ENCODE measurements at places on chromosomes 2 and 18.
A peak's percentile ranks its signal among the peaks of the same experiment; 100 is the strongest.

- DNase-seq = no peak
Measured at GRCh38 chr2:158999458-158999857, 31.0 kb downstream of the TANC1 start.

GRCh38 chr2:147204102-147204501 is 640.7 kb upstream of the ACVR2A start:
- DNase-seq = no peak

DNA sequence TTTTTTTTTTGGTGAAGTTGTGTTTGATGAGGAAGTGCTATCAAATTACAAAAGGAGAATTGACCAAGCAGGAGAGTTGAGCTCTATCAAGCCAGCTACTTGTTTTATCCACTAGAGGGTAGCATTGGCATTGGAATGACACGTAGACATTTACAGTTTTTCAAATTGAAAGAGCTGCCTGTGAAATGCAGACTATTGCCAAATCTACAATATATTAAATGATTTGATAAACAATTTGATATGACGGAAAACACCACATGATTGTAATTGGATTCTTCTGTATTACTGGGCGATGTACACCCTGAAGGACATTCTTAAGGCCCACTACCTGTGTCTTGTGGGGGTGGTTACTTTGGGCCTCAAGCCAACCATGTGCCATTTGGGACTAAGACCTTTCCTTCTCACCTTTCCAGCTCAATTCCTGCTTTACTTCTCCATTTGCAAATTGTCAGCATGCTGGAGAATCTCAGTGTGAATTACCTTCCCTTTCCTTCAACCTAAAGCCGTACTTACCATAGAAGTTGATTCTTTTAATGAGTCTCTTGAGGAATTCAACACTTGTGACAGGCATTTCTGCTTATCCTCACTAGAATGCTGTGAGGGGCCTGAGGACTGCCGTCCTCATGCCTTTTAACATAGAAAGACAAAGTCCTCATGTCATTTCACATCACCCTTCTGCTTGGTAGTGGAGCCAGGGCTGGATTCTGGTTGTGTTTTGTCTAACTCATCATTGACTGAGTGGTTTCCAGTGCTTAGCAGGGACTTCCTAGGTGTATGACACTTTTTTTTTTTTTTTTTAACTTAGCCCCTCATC is 134.8 kb upstream of the THUMPD2 start:
- DNase-seq = no peak

DNA sequence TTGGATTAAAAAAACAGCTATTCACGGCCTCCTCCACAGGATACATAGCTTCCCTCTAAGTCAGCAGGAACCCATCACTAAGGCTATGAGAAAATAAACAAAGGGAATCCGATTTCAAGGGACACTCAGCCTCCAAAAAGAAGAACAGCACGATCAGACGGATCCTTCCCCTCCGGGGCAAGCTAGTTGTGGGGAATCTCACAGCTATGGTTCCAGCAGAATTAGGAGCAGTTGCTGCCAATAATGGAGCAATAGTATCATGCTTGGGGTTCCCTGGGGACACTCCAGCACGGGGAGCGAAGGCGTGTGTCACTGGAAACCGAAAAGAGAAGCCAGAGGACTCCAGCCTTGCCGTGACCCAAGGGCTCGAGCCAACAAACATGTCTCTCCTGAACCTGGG is 163.1 kb downstream of the TTC32 start:
- no peak for DNase-seq

- no peak for DNase-seq
Measured at GRCh38 chr2:44952143-44952805, 10.8 kb downstream of the SIX3 start.

DNA sequence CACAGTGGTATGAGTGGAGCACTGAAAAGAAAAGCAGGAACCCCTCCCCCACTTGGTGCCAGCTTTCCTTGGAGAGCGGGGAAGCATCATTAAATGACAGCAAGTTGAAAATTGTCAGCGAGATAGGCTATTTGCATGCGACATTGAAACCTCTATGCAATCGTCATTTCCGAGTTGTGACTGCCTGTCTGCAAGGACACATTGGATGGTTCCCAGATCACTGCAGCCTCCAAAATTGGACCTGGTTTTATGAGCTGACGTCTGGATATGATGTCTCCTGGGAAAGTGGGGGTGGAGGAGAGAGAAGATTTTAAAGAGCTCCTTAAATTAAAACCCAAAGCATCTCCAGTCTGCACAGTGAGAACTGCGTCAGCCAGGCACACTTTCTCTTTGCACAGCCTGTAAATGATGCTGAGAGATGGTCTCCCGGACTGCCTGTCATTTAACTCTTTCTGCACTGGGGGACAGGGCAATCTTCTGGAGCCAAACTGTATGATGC is 57.8 kb upstream of the KIF5C start:
- DNase-seq = no peak

DNA sequence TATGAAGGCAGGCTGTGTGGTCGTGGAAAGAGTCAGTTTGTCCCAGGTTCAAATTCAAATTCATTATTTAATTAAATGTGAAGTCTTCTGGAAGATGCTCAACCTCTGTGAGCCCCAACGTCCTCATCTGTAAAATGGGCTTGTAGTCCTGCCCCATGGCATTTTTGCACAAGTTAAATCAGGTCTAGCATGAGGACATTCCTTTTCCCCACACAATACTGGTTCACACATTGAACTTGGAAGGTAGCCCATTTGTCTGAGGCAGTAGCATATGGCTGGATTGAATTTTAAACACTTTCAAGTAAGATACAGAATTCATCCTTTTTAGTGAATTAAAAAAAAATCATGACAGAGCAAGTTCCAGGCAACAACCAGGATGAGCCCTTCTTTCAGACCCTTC is 665.4 kb upstream of the HS6ST1 start:
- no peak for DNase-seq

DNA sequence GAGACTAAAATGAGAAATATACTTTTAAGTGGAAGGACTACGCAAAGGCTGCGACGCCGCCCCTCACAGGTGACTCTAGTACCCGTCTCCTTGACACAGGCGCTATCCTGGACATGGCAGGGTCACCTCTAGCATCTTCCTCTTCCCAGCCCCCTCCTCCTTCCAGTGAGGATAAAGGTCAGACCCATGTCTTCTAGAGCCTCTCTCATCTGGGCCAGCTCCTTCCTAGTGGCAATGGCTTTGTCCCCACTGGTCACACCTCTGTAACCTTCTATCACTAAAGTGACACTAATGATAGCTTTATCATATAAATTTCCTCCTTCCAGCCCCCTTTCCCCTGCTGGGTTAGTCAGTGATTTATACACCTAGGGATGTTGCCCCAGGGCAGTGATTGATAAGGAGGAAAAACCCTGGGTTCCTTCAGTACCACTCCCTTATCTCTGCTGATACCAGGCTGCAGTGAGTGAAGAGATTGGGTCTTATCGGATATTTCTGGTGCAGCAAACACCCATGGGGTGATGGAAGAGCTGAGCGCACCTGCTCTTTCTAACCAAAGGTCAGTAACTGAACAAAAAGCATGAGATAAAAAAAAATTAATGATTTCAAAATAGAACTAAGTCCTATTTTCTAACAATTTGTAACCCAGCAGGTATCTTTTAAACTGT is 62.0 kb upstream of the FZD5 start:
- DNase-seq = no peak

- no peak for DNase-seq
Measured at GRCh38 chr2:28408764-28409599, 16.3 kb downstream of the FOSL2 start.

DNA sequence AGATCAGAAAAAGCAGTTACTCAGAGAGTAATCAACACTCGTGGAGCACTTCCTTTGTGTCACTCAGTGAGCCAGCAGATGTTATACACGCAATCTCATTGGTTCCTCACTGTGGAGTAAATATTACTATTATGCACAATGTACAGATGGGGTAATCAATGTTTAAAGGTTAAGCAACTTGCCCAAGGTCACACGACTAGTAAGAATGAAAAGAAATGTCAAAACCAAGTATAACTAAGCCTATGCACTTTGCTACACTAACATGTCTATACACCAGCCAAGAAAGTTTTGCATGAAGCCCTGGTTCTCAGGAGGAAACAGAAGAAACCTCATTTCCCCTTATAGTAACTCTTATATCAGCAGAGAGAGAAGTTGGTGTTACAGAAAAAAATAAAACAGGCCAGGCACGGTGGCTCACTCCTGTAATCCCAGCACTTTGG is 5.4 kb downstream of the METTL21A start:
- no peak for DNase-seq

GRCh38 chr2:186108470-186108869 is 369.9 kb downstream of the FSIP2 start:
- no peak for DNase-seq

DNA sequence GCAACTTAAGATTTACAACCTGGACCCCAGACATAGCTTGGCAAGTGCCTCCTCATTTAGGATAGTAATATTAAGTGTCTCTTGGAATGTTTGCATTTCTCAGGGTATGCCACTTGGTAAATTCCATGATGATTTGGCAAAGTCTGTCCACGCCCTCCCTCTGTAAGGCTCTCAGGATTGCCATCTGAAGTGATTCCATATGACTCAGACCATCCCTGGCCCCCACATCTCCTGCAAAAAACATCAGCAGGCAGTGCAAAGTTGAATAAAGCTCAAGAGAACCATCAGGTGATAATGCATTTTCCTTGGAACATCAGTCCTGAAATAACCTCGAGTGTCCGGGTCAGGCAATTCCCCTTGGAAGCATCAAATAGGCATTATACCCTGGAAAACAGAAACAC is 27.1 kb upstream of the PIEZO2 start:
- no peak for DNase-seq

GRCh38 chr2:241859436-241860183 is 916 bp upstream of the PDCD1 start:
- DNase-seq = peak; percentile 72

- no peak for DNase-seq
Measured at GRCh38 chr2:240645346-240645745, 20.1 kb downstream of the GPR35 start.

DNA sequence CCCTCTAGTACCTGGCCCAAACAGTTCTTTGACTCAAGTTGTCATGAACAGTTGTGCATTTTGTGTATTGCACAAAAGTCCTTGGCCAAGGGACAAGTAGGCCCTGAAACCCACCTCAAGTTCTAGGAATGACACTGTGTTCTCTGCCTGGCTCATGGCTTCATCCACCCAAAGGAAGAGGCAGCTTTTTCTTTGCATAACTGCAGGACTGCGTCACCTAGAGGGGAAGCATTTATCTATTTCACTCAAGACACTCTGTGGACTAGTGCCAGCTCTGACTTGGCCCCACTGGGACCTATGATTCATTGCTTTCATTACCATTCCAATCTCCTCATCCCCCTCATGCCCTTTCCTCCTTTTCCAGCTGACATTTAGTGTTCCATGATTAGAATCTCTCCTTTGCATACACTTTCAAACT is 119.3 kb upstream of the SIX2 start:
- no peak for DNase-seq

GRCh38 chr2:226524381-226524843 is 275.2 kb downstream of the IRS1 start:
- no peak for DNase-seq

DNA sequence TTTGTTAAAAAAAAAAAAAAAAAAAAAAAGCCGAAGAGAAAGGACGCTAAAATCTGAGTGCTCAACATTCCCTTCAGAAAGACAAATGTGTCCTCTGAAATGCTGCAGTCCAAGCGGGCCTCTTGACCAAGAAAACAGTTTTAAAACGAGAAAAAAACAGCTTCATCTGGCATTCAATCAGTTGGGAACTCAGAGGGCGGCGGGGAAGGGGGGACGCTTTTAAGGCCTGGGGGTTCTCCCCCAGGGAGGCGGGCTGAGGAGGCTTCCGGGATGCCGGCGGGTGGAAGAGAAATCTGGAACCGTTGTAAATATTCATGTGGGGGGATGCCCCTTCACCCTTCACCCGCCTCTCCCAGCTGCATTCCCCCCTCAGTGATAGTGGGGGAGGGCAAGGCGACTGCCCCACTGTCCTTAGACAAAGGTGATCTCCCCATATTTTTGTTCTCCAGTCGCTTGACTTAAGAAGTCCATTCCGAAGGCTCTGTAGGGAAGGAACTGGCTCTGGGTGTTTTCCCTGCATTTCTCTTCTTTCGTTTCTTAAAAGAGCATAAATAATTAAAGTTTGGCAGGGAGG is 3.3 kb upstream of the HOXD11 start:
- DNase-seq = no peak

DNA sequence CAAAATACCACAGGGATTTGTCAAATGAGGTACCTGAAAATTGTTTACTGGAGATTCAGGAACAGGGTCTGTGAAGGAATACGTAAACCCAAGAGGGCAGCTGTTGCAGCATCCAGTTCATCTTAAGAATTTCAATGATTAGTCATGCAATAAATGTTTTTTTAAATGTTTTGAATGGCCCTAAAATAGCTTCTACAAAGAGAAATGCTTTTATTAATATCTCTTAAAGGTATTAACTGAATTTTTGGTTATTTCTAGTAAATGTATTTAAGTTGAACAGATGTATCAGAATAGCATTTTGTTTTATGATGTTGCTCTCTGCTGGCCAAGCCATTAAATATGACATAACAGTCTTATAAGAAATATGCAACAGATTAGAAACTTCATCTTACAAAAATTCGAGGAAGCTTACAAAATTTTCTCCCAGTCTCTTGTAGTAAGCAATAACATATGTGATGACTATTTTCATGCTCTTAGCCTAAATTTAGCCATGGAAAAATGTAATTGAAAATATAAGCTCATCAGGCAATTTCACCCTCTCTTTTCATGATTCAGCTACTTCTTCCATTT is 863.9 kb downstream of the SUCLG1 start:
- DNase-seq = no peak

- DNase-seq = no peak
Measured at GRCh38 chr18:46627136-46627535, 29.9 kb downstream of the LOXHD1 start.

DNA sequence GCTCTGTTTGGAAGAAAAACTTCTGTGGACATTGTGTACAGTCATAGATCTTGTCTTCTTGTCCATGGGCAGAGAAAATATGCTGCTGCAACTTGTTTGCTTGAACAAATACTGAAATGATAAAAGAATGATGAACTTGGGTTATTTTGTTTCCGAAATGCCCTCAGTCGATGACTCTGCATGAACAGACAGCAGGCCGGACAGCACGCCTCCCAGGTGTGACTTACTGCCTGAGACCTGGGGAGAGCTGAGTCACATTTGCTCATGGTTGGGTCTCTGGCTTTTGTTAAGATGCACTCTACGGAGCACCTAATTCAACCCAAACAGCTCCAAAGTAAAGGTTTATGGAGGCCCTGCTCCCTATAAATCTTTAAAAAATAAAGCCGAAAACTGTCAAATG is 262.5 kb downstream of the ZNF521 start:
- DNase-seq = no peak

GRCh38 chr2:180222644-180223043 is 215.5 kb upstream of the CWC22 start:
- DNase-seq = no peak

GRCh38 chr2:153417077-153417476 is 61.5 kb downstream of the RPRM start:
- DNase-seq = no peak

DNA sequence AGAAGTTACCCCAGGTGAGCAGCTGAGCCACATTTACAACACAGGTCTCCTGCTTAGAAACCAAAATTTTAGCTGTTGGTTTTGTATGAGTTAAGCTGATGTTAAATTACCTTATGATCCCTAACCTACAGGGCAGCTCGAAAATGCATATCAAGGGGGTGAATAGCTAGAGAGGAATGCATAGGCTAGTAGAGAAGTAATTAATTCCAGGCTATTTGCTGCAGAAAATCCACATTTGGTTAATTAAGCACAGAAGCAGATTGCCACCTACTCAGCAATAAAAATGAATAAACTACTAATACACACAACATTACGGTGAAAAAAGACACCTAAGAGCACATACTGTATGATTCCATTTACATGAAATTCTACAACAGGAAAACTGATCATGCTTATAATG is 91.4 kb downstream of the OSBPL1A start:
- no peak for DNase-seq

- peak; percentile 1 for DNase-seq
Measured at GRCh38 chr2:240425697-240426096, 9.8 kb upstream of the GPC1 start.
